ENCODE measurements at places on chromosomes 3 and 15.

GRCh38 chr3:59422312-59422711 lies 372.5 kb upstream of the CFAP20DC start:
- DNase-seq, result no peak

- DNase-seq, result no peak
Measured at GRCh38 chr15:90512276-90512675, 17.4 kb upstream of the CRTC3 start.

GRCh38 chr3:135268941-135269532 lies 474.0 kb downstream of the EPHB1 start:
- DNase-seq, result no peak

- no peak for DNase-seq
Measured at GRCh38 chr15:87716422-87716821, 540.1 kb downstream of the NTRK3 start.

GRCh38 chr3:21909096-21909495 lies 158.1 kb upstream of the ZNF385D start:
- no peak for DNase-seq

- no peak for DNase-seq
Measured at GRCh38 chr15:77827860-77828259, 195.1 kb upstream of the LINGO1 start.

DNA sequence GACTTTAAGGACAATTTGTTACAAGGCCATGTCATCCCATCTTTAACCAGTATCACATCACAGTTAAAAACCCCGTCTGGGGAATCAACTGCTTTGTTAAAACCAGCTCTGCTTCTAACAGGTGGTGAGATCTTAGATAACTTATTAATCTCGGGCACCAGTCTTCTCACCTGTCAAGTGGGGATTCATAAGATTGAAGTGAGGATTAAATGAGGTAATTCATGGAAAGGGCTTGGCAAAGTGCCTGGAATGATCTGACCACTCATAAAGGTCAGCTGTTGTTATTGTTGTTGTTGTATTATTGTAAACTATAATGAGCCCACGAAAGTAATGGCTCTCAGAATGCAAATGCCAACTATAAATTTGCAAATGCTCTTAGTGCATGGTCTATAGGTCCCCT lies 30.1 kb upstream of the SLC24A5 start:
- DNase-seq, result no peak

- DNase-seq, result no peak
Measured at GRCh38 chr3:107769882-107770281, 247.1 kb downstream of the BBX start.

DNA sequence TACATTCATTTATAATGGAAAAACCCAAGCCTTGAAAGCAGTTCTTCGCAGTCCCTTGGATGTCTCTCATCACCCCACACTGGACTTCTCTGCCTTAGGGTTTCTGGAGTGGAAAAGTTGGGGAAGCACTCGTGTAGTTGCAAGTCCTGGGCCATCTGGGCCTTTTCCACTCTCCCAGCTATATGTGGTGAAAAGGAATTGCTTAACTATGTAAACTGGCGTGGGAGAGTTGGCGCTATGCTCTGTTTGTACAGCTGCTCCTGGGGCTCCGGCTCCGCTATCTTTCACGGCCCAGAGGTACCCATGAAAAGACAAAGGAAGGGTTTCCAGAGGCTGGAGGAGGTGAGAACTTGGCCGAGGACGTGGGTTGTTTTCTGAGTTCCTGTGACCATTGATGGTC lies 81.1 kb upstream of the MYZAP start:
- no peak for DNase-seq

GRCh38 chr3:190718097-190718496 lies 144.4 kb downstream of the GMNC start:
- DNase-seq, result no peak

DNA sequence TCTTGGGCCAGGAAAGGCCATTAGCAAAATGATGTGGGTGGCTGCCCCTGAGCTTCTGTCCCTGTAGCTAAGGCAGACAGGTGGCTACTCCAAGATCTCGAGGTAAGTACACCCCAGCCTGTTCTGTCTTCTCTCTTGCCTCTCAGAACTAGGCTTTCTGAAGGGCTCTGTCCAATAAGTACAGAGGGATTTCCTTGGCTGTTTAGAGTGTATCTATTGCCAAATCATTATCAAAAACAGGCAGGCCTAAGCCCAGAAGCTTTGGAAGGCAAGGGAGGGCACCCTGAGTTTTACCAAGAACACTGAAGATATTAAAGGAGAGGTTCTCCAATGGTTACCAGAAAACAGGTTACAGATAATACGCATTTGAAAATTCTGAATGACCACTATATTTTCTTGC lies 156.6 kb downstream of the MYRIP start:
- DNase-seq, result no peak

- no peak for DNase-seq
Measured at GRCh38 chr3:65539616-65540015, 499.1 kb downstream of the MAGI1 start.

DNA sequence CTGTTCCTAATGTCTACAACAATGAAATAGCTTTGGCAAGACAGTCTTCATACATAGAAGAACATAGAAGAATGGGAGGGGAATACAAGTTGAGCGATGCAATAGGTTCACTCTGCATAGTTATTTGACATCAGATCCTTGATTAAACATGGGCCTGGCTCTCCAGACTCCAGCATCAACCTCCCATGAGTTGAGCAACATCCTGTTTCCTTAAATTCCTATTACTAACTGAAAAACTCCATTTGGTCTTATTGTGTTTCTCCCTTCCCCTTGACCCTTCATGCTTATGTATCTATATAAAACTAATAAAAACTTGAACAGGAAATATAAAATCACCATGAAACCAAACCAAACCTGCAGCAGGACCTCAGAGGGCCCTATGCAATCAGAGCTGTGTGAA lies 304.5 kb upstream of the SATB1 start:
- DNase-seq, result no peak

DNA sequence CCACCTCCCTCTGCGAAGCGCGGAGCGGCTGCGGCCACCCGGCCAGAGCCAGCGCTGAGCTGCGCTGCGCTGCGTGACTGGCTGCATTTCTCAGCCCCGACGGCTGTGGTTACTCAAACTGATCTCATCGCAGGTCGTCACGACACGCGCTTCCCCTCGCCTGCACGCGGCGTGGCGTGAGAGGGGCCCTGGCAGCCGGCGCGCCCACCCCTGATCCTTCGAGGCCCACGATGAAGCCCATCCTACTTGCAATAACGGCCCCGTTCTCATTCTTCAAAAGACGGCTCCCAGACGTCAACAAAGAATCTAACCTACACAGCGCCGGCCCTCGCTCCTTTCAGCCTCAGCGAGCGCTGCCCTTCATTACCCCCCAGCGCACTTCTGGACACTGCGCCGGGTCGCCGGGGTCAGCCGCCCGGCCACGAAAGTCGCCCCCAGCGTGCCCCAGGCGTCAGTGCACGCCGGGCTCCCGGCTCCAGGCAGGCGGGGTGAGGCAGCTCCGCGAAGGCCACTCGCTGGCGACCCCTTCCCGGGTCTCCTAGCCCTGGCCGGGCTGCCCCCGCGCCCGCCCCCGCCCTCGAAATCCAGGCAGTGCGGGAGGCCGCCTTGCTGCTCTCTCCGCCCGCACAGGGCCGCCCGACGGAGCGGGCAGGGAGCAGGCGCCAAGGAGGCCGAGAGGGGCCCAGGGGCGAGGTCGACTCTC lies 9.9 kb upstream of the LEKR1 start:
- DNase-seq, result peak; percentile 50

DNA sequence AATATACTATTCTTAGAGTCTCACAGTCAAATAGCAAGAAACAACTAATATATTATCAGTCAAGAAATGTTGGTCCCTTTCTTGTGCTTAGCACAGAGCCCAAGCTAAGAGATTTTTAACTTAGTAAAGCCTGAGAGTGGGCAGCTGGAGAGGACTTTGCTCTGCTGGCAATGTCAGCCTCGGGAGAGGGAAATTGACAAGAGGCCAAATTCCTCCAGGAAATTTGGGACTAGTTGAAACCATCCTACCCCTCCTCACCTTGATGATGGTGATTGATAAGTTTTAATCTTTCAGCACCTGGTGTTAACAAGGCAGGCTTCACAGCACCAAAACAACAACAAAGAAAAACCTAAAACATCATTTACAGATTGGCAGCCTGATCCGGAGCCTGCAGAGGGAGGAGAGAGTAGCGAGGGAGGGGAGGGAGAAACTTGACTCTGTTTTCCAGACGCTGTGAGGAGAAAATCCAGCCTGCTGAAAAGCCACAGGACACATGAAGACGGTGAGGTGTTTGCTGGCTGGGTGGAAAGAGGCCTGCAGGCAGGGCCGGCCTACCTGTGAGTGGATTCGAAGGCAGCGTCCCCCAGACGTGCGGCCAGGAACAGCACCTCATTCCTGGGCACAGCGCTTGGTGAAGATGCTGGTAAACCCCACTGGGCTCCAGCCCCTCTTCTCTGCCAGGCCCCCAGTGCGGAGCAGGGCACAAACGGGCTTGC lies 150.9 kb downstream of the LRRC28 start:
- DNase-seq, result no peak

GRCh38 chr3:114418107-114418506 lies 124.3 kb downstream of the TIGIT start:
- DNase-seq, result no peak

DNA sequence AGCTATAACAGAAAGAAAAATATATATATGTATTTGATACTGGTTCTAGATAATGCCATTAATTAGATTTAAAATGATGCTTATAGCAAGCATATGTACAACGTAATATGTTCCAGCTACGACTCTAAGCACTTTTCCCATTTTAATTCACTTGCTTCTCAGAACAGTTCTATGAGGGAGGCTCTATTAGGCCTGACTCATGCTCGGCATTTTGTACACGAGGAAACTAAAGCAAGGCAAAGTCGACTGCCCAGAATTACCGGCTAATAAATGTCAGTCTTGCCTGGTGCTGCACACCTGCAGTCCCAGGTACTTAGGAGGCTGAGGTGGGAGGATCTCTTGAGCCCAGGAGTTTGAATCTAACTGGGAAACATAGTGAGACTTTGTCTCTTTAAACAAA lies 106.0 kb downstream of the PTPRG start:
- no peak for DNase-seq

GRCh38 chr3:58214484-58215316 lies 3.9 kb upstream of the DNASE1L3 start:
- no peak for DNase-seq

- DNase-seq, result no peak
Measured at GRCh38 chr15:39953521-39953920, 19.6 kb downstream of the EIF2AK4 start.

DNA sequence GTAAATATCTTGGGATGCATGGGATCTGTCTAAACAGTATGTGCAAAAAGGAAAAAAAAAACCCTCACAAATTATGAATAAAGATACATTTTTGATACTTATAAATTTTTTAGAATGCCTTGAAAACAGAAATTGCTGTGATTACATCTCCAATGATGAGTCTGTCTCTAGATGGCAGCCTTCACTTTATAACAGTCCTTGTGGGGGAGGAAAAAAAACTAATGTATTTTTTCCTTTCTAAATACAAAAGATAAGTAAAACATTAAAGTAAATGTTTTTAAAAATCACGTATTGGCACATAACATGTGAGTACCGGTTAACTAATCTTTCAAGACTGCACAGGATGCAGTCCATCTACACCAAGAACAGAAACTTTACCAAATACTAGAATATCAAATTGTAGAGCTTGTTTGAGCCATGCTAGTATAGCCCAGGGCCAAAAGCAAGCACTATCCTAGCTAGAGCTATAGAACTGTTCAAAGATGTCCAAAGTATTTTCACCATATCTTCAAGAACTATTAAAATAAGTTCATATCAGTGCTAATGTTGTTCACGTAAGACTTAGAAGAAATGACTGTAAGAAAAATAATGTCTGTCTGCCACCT lies 206.4 kb downstream of the STAG1 start:
- no peak for DNase-seq

GRCh38 chr3:72636969-72637597 lies 211.2 kb downstream of the SHQ1 start:
- no peak for DNase-seq

- DNase-seq, result no peak
Measured at GRCh38 chr15:71934446-71934845, 124.1 kb downstream of the NR2E3 start.

DNA sequence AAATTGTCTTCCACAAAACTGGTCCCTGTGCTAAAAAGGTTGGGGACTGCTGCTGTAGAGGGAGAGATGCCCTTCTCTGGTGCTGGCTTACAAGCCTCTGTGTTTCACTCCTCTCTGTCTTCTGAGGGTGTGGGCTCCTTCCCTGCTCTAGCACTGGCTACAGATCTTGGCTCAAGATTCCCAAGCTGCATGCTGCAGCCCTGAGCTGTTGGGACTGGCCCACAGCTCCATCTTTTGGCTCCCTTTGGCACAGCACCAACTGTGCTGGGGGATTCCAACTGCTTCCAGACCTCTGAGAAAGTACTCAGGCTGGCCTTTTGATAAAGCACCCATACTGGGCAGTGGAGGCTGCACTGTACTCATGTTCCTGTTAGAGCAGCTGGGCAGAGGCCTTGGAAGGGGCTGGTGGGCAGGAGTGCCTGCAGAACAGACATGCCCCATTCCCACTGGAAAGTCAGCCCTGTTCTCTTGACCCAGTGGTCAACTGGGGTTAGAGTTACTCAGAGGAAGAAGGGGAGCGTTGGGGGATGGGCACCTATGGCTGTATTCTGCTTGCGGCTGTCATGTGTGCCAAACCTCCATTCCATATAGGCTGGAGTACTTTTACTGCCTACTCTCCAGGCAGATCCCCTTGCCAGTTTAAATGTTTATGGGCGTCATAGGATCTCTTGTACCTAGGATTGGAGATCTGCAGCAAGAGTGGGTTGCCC lies 55.7 kb downstream of the GALK2 start:
- DNase-seq, result no peak

- no peak for DNase-seq
Measured at GRCh38 chr15:62060896-62061280, 641 bp upstream of the VPS13C start.

GRCh38 chr3:133301194-133301593 lies 98.7 kb upstream of the BFSP2 start:
- DNase-seq, result no peak

GRCh38 chr3:40584625-40585189 lies 59.9 kb downstream of the ZNF621 start:
- DNase-seq, result peak; percentile 77

- no peak for DNase-seq
Measured at GRCh38 chr3:44932986-44933944, 42.7 kb downstream of the ZDHHC3 start.

DNA sequence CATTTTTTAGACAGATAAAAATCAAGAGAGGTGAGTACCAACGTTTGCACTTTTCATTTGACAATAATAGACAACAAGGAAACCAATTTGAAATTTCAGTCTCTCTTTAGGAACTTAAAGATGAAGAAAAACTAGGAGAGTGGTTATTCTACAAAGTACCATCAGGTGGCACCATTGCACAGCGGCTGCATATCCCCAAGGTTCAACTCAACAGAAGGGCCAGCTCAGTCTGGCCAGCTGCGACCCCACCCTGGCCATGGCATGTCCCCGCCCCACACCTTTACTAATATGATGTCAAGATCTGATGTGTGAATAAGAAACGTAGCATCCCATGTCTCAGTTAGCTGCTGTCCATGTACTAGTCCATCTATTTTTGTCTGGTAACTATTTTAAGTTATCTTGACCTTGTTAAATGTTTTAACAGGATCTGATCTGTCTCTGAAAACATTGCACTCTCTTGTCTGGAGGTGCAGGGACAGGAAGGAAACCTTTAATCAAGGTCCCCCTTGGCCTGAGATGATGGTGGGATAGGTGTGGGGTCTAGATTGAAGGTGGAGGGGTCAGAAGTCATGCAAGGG lies 35.5 kb upstream of the CGNL1 start:
- DNase-seq, result peak; percentile 26

Measured in activated T-cell treated with anti-CD3 and anti-CD28 coated beads, Interleukin-2, amount 50 U/mL, for 1 hour (primary cell).